ENCODE measurements at places on chromosomes 3 and 15.

DNA sequence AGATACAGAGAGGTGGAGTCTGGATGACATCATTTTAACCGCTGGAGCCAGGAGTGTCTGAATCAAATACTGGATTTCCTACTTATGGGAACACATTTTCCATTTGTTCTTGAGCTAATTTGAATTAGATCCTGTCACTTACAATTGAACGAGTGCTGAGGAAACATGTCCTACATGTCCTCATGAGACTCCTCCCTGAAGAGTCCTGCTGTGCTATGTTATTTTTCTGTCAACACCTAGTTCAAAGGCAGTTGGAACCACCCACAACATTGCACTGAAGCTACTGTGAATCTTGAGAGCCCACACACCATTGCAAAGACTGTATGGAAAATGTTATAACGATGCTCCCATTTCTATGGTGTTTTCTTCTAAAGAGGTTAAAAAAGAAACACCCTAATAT is 123.5 kb upstream of the CRBN start:
- no peak for DNase-seq

DNA sequence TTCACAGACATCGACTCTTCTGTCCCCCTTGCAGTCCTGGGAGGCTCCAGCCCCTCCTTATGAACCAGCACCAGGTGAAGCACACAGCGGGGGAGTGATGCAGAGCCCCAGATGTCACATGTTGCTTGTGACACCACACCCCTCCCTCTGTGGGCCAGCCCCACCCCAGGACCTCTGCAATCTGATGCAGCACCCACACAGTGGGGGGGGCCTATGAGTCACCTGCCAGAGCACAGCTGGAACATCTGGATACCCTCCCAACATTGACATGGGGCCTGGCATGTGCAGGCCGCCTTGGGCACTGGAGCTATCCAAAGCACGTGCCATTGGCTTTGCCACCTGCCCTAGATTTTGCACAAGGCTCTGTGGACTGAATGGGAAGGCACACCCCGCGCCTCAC is 70.5 kb downstream of the FEM1B start:
- no peak for DNase-seq

GRCh38 chr3:173737167-173737808 is 339.7 kb downstream of the NLGN1 start:
- DNase-seq = no peak

DNA sequence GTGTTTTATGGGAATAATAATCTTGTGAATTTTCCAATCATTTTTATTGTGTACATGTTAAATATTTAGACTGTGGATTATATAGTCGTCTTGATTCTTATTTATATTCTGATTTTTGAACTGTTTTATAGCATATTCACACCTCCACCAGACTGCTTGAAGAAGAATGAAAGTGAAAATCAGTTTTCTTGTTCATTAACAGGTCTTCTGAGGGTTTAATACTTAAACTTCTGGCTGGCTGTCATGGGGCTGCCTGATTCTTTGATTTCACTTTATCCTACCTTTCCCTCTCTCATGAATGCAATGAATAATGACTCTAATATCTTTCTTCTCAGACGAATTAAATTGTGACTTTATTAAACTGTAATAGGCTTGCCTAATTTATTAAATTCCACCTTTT is 56.2 kb downstream of the ATP2C1 start:
- no peak for DNase-seq

DNA sequence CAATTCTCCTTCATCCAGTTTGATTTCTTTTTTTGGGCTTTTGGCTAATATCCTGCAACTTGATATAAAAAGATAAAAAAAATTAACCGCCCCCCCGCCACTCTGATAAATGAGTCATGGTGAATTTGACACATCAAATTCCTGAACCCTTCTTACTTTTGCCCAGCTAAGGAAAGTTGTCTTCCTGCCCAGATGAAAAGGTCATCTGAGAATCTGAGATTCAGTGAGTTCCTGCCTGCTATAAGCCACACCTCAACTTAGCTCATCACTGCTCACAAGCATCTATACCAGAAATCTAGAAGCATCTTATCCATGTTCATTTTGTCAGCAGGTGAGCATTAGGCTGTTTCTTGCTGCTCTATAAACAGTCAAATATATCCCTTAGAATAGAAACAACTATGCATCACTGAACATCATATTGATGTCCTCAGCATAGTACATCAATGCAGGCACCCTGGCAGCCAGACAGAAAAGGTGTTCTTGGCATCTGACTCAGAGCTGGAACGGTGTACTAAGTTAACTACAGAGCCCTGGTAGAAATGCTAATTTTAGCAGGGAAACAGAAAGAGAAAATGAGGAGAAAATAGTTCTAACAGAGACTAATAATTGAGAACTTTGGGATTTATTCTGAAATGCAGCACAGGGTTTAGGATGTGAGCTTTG is 77.1 kb downstream of the SEMA6D start:
- no peak for DNase-seq

GRCh38 chr3:173055228-173055933 is 85.7 kb downstream of the SPATA16 start:
- no peak for DNase-seq

- DNase-seq = no peak
Measured at GRCh38 chr15:71342658-71343057, 227.4 kb downstream of the THSD4 start.

DNA sequence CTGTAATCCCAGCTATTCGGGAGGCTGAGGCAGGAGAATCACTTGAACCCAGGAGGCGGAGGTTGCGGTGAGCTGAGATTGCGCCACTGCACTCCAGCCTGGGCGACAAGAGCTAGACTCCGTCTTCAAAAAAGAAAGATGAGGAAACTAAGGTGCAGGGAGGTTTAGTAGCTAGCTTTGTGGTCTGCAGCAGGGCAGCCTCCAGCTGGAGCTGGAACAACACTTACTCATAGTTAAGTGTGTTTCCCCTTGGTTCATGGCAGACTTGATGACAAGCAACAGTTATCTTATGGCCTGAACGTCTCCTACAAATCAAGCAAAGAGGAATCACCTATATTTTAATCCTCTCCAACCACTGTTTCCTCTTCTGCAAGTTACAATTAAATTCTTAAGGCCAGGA is 12.6 kb downstream of the KAT2B start:
- no peak for DNase-seq

DNA sequence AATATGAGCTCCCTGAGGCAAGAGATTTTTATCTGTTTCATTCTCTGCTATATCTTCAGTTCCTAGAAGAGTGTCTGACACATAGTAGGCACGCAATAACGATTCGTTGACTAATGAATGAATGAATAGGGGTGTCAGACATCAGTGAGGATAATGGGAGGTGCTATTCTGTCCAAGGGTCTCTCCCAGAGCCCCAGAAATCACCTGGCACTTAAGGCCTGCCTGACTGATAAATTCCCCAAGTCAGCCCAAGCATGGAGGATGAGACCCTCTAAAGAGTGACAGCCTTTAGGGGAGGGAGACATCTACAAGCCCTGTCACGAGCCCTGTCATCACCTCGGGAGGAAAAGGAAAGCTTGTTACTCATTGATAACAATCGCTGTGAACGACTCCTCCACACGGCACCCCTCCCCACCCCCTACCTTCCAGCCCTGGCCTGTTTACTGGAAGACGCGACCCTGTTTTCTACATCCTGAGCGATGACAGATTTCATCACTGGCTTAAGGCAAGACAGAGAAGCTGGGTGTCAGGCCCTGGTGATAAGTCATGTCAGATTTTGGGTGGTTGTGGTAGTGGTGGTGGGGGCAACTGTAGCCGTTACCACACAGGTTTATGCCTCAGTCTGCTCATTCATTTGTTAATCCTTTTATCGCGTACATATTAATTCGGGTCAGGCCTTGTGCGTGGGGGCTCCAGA is 23.1 kb downstream of the BHLHE40 start:
- DNase-seq = no peak

GRCh38 chr15:90210593-90210992 is 9.5 kb downstream of the SEMA4B start:
- no peak for DNase-seq

DNA sequence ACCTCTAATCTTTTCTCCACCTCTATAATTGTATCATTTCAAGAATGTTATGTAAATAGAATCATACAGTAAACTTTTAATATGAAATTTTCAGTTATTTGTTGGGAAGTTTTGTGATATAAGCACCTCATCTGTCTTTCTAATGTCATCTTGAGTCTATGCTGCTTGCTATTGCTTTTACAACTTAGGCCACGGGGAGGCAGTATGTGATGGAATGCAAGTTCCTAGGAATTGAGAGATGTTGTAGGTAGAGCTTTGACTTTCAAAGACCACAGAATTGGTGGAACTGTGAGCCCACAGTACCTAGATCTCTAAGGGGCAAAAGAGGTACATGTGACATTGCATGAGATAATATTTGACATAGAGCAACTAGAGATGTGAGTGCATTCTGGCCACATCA is 328.3 kb downstream of the MFSD1 start:
- DNase-seq = no peak

DNA sequence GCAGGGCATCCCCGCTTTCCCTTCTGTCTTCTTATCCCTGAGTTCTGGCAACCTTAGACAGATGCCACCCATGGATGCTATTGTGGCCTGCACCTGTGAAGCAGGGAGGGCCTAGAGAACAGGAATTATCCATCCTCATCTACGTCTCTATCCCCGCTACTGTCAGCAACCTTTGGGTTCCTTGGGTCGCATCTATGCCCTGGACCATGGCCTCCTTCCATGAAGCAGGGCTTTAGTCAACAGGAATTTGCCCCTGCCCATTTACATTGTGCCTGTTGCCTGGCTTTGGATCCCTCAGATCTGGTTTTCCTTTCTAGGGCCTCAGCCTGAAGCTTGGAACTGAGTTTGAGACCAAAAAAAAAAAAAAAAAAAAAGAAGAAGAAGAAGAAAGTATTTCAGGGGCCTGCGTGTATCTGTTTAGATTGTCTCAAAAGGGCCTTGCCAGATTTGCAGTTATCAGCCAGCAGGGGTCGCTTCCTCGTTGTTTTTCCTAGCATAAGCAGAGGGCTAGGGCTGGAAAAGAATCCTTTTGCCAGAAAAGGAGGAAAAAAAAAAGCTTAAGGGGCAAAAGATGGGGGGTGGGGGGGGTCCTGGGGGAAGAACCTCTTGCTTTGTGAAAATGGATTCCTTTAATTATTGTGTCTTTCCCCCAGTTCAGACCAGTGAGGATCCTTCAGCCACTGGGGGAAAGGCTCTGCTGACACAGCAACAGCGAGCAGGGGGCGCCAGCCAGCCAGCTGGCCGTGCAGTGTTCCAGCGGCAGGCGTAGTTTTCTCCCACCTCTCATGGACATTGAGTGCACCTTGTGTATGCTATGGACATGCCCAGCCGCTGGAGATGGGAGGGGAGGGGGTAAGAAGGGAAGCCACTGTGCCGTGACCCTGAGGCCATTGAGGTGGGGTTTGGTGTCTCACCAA is 65.7 kb upstream of the ALDH1L1 start:
- no peak for DNase-seq

GRCh38 chr3:194573680-194574437 is 59.4 kb downstream of the TMEM44 start:
- peak; percentile 13 for DNase-seq

- DNase-seq = no peak
Measured at GRCh38 chr3:68945225-68945624, 12.9 kb upstream of the TAFA4 start.

GRCh38 chr3:99429502-99429901 is 208.9 kb upstream of the COL8A1 start:
- DNase-seq = no peak

DNA sequence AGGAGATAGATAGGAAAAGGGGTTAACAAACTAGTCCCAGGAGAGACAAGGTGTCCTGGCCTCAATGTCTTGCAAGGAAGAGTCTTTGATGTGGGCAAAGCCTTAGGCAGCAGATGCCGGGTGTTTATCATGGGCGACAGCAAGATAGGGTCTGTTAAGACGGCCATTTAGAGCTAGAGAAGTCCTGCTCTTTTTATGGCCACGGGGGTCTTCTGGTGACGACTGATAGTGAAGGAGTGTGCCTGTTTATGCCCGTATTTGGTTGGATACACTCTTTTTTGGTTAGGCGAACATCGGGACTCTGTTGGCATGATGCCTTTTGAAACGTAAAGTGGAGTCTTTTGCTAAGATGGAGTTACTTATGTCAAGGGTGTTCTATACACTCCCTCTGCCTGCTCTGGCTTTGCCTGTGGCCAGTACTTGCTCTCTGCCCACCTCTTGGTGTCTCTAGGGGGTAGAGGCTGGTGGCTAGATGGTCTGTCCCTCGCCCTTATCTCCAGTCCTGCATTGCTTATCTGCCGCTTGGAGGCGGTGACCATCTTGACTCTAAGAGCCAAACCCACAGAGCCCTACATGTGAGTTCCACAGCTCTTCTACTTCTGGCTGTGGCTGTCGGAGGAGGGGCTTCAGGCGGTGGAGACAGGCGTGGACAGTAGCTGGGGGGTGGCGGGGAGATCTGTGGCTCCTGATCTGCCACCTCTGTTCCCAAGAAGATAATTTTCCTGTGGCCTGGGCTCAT is 55.8 kb upstream of the ZBTB38 start:
- DNase-seq = no peak

DNA sequence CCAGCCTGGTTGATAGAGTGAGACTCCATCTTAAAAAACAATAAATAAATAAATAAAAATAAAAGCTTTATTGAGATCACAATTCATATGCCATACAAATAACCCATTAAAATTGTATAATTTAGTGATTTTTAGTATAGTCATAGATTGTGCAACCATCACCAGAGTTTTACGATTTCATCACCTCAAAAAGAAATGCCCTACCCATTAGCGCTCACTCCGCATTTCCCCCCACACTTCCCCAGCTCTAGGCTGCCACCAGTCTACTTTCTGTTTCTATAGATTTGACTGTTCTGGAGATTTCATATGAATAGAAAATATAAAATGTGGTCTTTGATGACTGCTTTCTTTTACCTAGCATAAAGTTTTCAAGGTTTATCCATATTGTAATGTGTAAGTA is 57.0 kb downstream of the ARHGEF26 start:
- DNase-seq = no peak

DNA sequence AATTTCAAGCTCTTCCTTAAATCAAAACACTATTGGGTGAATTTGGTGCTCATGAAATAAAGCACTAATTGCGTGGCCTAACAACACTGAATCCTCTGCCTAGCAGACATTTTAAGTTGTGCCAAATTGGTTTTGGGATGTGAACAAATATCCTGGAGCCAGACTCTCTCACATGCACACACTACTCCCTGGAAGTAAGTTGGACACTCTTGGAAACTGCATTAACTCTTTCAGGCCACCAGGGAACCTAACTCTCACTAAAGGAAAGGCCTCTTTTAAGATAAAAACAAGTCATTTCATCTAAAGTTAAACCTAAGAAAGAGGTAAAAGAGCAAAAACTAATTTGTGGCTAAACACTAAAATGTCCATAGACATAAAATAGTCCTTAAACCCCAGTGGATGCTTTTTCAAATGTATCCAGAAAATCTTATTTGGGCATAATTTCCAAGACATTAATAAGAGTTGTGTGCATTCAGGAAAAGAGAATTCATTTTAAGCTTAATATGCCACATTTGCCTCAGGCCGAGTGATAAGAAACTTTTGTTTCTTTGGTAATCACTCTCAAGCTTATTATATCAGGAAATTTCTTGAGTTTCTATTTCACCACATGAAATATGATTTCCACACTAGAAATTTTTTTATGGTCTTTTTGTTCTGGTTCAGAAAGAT is 61.8 kb downstream of the ZBTB20 start:
- no peak for DNase-seq

Measured in stimulated activated naive CD8-positive, alpha-beta T cell treated with anti-CD3 and anti-CD28 coated beads, Interleukin-15, amount 100 ng/mL, for 72 hours (primary cell).